ENCODE measurements at places on chromosomes 16 and 17.

DNA sequence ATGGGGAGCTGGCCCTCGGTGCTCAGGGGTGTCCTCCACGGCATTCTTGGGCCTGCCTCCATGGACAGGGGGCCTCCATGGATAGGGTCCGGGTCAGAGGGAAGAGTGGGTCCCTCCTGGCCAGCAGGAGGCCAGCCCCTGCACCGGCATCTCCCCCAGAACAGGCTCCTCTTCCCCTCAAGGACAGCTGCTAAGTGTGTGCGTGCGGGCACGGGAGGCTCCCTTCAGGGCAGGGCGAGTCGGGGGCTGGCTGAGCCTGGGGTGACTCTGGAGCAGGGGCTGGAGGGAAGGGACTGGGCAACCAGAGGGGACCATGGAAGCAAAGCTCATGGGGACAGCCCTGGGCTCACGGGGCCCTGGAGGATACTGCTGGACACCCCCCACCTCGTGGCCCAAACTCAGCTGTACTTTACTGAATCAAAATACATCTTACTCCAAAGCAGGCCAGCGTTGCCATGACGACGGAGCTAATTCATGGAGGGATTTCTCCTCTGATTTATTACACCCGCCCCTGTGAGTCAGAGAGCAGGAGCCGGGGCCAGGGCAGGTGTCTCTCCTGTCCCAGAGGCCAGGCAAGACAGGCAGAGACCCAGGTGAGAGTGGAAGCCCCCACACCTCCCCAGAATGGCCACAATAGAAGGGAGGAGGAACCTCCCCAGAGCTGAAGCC, 2.1 kb downstream of the CASKIN1 start:
- DNase-seq, result no peak

- DNase-seq, result no peak
These were observed 154.8 kb upstream of the SOX9 start for GRCh38 chr17:71966055-71966454.

DNA sequence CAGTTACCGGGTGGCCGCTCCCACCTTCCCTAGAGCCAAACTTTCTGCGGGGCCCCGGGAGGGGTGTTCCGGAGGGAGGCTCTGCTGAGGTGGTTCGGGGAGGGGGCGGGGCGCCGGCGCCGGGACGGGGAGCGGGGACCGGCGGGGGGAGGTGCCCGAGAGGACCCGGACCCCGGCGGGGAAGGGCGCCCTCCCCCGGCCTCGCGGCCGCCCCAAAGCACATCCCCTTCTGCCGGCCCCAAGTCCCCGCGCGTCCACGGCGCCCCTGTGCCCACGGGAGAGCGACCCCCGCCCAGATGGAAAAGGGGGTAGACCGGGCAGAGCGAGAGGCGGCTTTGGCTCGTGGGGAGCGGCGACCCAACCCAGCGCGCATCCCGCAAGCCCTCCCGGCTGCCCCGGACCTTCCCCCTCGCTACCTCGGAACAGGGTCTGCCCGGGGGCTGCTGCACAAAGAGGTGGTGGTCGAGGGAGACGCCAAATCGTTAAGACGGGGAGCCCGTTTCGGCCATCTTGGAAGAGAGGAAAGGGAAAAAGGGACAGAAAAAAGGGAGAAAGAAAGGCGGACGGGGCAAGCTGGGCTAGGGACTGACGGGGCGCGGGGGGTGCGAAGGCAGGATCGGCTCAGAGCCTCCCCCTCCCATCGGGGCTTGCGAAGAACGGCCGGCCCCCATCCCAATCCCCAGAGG, 530 bp downstream of the PCGF2 start:
- no peak for DNase-seq

DNA sequence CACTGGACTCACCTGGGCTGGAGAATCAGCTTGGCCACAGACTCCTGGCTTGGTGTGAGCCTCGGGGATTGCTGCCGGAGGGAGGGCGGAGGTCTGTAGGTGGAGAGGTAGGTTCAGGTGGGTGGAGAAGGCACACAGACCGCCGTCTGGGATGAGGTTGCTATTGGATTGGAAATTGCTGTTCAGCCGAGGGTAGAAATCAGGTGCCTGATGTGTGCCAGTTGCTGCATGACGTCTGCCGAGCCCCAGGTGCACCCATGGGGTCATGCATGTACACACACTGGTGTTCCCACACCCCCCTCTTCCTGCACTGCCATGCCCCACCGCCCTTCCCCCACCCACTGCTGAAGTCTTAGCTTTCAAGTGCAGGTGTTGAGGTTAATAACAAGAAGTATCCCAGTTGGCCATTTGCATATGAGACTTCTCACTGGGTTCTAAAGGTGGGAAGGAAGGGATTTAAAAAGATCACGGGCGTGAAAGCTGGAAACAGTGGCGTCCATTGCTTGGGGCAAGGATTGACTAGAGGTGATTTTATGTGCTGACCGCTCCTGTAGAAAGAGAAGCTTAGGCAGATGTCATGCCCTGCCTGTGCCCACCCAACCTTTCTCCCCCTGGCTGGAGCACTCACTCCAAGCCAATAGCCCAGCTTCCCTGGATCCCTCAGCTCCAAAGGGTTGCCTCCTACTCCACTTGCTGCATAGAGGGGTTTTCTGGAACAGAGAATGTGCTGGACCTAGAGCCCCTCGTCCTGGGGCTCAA, 193.6 kb downstream of the CCDC182 start:
- DNase-seq, result no peak

DNA sequence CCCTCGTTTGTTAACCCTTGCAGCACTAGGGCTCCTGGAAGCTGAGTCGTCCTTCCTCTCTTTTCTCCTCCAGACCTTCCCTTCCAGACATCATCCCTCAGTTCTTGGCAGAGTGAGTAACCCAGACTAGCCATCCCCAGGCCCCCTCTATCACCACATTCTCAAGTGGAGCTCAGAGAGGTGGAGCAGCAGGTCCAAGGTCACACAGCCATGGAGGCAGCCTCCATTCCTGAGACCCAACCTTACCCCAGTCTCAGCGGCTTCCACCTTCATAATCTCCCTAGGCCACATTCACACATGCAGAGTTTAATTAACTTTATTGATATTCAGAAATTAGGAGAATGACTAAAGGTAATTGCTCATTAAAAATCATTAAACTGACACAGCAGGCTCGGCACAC, 3.0 kb downstream of the SEZ6 start:
- no peak for DNase-seq

DNA sequence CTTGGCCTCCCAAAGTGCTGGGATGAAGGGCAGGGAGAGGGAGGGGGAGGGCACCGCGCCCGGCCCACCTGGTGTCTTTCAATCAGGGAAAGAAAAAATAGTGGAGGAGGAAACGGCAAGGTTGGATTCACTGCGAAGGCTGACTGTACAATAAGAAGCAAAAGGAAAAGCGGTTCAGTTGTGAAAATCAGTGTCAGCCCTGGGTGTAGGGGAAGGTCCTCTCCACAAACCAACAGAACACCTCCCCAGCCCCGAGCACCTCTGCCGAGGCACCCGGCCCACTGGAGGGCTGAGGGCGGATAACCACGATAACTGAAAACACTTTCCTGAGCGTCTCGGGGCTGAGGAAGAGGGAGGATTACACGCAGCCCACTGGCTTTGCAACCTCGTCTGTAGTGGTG, 1.4 kb upstream of the SPG7 start:
- no peak for DNase-seq

GRCh38 chr17:74605361-74605760, 13.3 kb upstream of the CD300LD start:
- no peak for DNase-seq

DNA sequence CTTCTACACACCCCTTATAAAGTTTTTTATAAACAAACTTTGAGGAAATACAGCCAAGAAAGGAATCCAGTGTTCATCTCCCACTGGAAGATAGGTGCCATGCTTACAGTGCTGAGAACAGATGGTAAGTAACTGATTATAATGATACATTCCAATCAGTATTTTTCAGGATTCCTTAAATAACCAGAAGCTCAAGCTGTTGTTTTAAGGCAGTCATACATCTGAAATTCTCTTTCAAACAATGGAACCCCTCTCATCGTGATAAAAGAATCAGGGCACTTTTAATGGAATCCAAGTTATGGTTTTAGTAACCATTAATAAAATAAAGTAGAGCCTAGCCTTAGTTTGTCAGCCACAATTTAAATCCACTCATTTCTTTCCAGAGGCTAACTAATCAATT, 56.1 kb upstream of the STAC2 start:
- DNase-seq, result no peak

DNA sequence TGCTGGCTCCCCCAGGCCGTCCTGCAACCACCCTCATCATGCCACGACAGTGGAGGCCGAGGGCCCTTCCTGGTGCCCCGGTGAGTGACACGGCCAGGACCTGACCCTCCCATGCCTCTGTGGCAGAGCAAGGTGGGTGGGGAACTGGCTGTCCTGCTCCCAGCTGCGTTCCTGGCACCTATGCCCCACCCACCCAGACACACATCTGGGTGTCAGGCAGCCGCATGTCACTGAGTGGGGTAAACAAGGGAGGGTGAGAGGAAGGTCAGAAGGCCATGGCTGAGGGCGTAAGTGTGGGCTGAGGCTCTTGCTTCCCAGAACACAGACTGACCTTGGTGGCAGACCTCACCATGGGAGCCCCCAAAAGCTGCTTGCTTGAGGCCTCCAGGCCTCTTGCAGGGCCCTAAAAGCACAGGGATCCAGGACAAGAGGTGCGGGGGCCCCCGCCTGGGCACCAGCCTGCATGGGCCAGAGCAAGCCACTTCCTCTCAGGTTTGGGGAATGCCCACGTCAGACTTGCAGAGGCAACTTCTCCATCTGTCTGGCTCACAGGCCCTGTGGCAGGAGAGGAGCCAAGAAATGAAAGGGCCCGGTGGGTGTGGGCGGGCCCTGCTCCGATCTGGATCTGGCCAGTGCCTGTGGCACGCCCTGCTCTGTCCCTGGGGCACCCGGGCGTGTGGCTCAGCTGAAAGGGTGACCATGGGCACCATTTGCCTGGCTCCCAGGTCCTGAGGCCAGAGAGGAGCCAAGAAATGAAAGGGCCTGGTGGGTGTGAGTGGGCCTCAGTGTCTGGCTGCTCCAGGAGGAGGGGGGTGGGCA, 3.9 kb upstream of the CCDC57 start:
- no peak for DNase-seq

DNA sequence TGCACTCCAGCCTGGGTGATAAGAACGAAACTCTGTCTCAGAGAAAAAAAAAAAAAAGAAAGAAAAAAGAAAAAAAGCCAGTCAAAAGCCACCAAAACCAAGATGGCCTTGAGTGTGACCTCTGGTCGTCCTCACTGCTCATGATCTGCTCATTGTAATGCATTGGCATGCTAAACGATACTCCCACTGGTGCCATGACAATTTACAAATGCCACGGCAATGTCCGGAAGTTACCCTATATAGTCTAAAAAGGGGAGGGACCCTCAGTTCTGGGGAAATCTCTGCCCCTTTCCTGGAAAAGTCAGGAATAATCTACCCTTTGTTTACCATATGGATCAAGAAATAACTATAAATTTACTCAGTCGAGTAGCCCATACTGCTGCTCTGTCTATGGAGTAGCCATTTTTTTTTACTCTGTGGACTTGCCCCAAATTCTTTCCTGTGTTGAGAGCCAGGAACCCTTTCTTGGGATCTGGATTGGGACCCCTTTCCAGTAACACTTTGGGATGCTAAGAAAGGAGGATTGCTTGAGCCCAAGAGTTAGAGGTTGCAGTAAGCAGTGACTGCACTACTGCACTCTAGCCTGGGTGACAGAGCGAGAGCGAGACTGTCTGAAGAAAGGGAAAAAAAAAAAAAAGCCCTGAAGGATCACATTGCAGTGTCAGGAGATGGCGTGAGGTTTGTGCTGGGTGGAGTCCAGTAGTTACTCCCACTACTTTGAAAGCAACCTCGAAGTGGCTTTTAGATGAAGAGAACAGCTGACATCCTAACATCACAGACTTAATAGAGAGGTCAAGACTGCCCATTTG, 3.7 kb upstream of the TMEM231 start:
- no peak for DNase-seq

GRCh38 chr17:46950342-46950996, 27.5 kb downstream of the GOSR2 start:
- no peak for DNase-seq

DNA sequence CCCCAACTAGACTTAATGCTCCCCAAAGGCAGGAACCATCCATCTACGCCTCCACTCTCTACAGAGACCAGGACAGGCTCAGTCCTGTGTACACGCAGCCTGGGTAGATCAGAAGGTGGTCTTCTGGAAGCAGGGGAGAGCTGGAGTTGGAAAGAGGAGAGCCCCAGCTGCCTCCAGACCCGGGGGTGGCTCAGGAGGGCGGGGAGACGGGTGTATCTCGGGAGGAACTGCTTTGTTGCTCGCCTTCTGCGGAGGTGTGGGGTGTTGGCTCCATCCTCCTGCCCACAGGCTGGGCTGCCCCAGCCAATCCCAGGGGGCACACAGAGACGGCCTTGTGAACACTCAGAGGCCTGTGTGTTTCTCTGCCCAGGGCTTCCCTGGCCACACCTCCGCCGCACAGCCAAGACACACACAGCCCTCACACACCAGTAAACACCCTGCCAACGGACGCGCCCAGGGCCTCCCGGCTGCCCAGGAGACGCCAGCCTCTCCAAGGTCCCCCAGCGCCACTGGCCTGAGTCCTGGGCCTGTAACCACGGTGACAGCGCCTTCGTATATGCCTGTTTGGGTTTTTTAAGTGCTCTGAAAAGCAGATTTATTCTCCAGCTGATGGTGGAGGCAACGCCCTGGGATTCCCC, 143.4 kb upstream of the CDC42EP4 start:
- no peak for DNase-seq

- DNase-seq, result no peak
These were observed 133.4 kb downstream of the OR1D5 start for GRCh38 chr17:2929881-2930533.

- DNase-seq, result peak; percentile 70
These were observed at the start of gene ADCY7 for GRCh38 chr16:50266337-50267091. Gene ADCY7, plus strand, starts transcription at chr16:50266551. Its CDS starts 21,629 bp downstream, at chr16:50288180.

DNA sequence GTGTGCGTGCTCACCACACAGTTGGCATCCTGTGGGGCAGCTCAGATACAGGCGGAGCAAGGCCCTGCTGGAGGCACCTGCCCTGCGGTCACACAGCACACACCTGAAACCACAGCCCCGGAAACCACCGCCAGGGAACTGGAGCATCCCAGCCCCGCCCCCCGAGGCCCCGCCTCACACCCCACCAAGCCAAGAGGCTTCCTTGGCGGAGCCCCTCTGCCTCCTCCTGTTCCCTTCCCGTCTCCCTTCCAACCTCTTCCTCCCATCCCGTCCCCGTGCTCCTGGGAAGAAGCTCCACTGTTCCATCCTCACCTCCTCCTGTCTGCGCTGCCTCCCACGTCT, 205.5 kb downstream of the NTN1 start:
- no peak for DNase-seq

DNA sequence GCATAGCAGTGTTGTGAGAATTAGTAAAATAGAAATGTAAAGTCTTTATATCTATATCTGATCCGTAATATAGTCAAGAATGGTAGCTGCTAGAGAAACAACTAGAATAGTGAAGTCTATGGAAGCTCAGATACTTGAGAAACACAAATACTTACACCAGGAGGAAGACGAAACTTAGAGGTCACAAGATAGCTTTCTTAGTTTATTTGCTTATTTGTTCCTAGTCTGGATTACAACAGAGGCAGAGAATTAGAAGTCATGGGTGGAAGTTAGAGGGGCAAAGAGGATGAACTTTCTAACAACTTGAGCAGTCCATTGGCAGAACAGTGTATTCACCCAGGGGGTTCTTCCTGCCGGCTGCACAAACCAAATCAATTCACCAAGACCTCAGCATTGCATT, 13.9 kb downstream of the GNGT2 start:
- DNase-seq, result no peak

Data from stimulated activated CD4-positive, alpha-beta T cell treated with anti-CD3 and anti-CD28 coated beads, Interleukin-1b, Interleukin-23, amount 100 ng/mL, for 1 hour (primary cell).